ENCODE measurements at places on chromosomes 3 and 15. TPM values are rescaled to one million over a fixed set of nuclear protein-coding genes. Genes with fewer than 3 reads are reported as not detected.

GRCh38 chr15:90351479-90352106, 491 bp upstream of the ZNF774 start:
- DNase-seq = no peak

GRCh38 chr3:81643721-81644120, 117.7 kb downstream of the GBE1 start:
- DNase-seq = peak; percentile 26

DNA sequence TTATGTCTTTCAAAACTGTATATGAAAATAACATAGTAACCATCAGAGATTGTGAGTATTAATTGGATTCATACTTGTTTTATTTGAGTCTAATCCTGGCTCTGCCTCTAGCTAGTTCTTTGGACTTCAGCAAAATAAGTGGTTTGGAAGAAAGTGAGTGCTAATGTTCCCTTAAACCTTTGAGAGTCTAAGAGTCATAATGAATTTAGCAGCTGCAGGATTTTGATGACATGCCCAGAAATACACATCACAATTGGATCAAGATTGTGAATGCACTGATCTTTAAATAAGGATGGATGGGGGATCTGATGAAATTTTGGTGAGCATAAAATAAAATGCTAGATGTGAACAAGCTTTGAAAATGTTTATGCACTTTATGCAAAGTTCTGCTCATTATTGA, 79.9 kb upstream of the FAM98B start:
- DNase-seq = no peak

- no peak for DNase-seq
These were observed 370.1 kb downstream of the LRTM1 start for GRCh38 chr3:54557538-54558428.

GRCh38 chr3:15310491-15311370, 21.7 kb downstream of the SH3BP5 start:
- DNase-seq = no peak

Gene RASGRP1
- total RNA-seq = 2.7 TPM

DNA sequence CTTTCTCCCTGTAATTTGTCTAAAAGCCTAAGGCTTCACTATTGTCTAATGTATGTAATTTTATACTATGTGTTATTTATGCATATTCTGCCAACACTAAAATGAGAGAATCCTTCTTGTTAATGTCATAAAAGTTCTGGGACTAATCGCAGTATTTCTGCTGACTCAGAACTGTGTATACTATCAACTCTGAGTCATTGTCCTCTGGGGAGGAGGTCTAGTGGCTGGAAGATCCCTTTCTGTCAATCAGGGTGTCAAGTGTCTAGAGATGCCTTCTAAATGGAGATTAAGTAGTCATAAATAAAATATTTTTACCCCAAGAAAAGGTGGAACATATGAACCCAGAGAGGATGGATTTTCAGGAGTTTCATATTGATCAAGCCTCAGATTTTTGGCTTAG, 473.4 kb downstream of the AGBL1 start:
- no peak for DNase-seq

- DNase-seq = no peak
These were observed 58.1 kb downstream of the FOXP1 start for GRCh38 chr3:71525391-71525790.

DNA sequence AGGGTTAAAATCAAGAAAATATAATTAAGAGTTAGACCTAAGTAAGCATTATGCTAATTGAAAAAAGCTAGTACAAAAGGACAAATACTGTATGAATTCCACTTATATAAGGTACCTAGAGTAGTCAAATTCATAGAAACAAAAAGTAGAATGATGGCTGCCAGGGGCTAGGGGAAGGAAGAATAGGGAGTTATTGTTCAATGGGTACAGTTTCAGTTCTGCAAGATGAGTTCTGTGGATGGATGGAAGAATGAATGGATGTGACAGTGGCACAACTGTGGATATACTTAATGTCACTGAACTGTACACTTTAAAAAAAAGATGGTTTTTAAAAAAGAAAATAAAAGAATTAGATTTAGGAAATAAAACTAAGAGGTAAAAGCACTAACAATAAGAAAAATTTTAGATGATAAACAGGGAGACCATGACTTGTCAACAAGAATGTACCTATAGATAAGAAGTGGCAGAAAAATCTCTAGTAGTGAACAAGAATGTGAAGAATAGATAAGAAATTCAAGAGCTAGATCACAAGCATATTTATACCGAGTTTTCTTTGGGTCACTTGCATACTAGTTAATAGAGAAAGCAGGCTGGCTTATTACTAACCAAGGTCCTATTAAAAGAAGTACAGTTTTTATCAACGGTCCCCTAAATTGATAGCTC, 5.5 kb downstream of the IFT80 start:
- DNase-seq = no peak

DNA sequence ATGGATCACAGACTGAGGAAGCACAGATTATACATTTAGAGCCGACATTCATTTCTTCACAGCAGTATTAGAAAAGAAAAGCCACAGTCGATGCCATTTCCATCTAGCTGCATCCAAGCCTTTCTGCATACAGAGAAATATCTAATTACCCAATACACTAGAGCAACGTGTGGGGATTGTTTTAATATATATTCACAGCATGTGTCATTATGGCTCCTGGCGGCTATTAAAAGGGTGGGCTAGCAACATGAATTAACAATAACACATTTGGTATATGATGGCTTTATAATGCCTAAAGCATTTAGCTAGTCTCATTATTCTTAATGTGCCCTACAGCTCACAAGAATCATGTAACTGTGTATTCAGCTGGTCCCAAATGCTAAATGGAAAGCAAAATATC, 1030.5 kb downstream of the FHIT start:
- no peak for DNase-seq
